ENCODE measurements at places on chromosomes 3 and 15.

DNA sequence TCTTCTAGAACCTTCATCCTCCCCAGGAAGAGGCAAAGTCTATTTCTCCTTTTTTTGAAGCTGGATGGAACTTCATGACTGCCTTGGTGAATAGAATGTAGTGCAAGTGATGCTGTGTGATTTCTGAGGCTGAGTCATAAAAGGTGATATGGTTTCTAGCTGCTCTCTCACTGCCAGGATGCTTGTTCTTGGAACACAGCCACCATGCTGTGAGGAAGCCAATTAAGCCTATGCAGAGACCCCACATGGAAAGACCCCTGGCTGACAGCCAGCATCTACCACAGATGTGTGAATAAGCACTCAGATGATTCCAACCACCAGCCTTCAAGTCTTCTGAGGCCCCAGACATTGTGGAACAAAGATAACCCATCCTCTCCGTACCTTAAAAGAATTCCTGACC, 57.0 kb downstream of the ISL2 start:
- H3K4me1 ChIP-seq, result no peaks in the 10 kb centered on the region
- H3K27ac ChIP-seq, result no peak overlapping the region
- DNase-seq, result peak; percentile 55
- H3K36me3 ChIP-seq, result peaks cover 4% of the 10 kb centered on the region

DNA sequence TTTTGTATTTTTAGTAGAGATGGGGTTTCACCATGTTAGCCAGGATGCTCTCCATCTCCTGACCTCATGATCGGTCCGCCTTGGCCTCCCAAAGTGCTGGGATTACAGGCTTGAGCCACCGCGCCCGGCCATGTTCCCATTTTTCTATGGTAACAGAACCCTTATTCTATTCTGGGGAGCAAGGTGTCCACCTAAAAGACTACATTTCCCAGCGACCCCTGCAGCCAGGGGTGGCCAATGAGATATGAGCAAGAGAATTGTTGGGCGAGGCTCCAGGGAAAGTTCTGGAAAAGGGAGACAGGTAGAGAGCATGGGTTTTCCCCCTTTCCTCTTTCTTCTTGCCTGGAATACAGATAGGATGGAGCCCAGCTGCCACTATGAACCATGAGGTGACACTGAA, 96.9 kb downstream of the LINGO1 start:
- H3K4me1 ChIP-seq, result peaks cover 22% of the 10 kb centered on the region
- no peak overlapping the region for H3K4me3 ChIP-seq
- no peak overlapping the region for H3K27ac ChIP-seq
- DNase-seq, result no peak
- H3K36me3 ChIP-seq, result no peaks in the 10 kb centered on the region
- H3K27me3 ChIP-seq, result peaks cover 5% of the 10 kb centered on the region

GRCh38 chr3:128077202-128077624, 25.0 kb downstream of the SEC61A1 start:
- H3K4me3 ChIP-seq, result peak overlapping the region; percentile 53
- DNase-seq, result peak; percentile 52
- peak overlapping the region; percentile 41 for H3K27ac ChIP-seq
- H3K4me1 ChIP-seq, result peaks cover 58% of the 10 kb centered on the region
- no peaks in the 10 kb centered on the region for H3K27me3 ChIP-seq

DNA sequence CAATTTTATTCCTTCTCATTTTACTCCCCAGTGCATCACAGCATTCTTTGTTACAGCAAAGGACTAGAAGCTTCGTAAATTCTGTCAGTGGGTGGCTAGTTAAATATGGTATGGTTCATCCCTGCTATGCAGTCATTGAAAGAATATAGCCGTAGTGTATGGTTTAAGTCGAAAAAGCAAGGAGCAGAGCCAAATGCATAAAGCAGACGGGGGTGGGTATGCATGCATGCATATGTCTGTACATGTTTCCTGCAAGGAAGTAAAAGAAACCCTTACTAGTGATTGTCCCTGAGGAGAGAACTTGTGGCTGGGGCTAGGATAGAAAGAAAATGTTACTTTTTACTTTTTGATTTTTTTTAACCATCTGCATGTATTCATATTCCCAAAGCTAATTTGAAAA, 19.9 kb downstream of the RBP2 start:
- no peak overlapping the region for H3K4me3 ChIP-seq
- no peak for DNase-seq
- H3K36me3 ChIP-seq, result no peaks in the 10 kb centered on the region
- no peak overlapping the region for H3K27ac ChIP-seq
- H3K4me1 ChIP-seq, result no peaks in the 10 kb centered on the region
- no peaks in the 10 kb centered on the region for H3K27me3 ChIP-seq

- DNase-seq, result no peak
- no peak overlapping the region for H3K4me3 ChIP-seq
- no peaks in the 10 kb centered on the region for H3K36me3 ChIP-seq
Measured at GRCh38 chr3:22728406-22728805, 474.7 kb upstream of the UBE2E2 start.
